ENCODE measurements at places on chromosomes 6 and 20.

DNA sequence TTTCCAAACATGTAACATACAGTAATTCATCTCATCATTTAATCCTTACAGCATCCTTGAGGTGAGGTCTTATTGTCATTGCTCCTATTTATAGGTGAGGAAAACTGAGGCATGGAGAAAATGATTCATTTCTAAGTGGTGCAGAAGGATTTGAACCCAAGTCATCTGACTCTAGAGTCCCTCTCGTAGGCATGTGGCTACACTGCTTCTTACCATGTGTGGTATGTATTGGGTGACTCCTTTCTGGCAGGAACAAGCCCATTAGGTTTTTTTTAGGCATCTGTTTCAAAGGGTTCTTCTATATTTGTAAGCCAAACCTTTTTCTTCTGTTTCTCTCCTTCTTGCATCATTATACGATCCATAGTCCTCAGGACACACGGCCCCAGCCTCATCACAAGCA lies 94.8 kb downstream of the PPP1R14C start:
- no peak for DNase-seq

- no peak for DNase-seq
Measured at GRCh38 chr6:111551521-111552231, 54.0 kb downstream of the TRAF3IP2 start.

GRCh38 chr20:53679597-53680309 lies 86.1 kb upstream of the ZNF217 start:
- DNase-seq = no peak

GRCh38 chr20:25148181-25148981 lies 47.1 kb upstream of the ENTPD6 start:
- peak; percentile 48 for DNase-seq

DNA sequence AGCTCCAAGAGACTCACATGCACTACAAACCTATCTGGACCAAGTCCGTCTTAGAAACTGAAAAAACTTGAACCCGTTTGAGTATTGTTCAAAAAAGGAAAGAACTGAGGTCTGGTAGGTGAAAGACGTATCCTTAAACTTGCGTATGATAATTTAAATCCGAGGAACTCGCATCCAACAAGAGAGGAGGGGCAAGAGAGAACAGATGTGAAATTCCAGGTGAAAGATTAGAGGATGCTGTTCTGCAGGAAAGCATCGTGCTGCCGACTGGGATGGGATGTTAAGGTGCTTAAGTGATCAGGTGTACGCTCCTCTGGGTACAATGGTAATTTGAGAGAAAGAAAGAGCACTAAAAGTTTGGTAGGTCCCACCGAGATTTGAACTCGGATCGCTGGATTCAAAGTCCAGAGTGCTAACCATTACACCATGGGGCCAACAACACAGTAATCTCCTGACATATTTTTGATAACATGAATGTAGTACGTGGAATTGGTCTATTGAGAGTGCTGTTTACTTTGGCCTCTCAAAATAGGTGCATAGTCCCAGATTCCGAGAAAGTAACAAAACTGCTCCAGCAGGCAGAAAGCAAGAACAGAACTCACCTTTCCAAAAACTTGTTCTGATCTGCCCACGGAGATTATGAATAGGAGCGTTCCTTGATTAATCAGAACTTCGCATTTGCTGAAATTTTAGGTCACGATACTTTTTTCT lies 53.5 kb upstream of the BTN3A2 start:
- no peak for DNase-seq

- DNase-seq = peak; percentile 28
Measured at GRCh38 chr20:46010491-46011391, 2.0 kb downstream of the MMP9 start.

- DNase-seq = no peak
Measured at GRCh38 chr6:64803470-64804166, 903.4 kb downstream of the EYS start.

GRCh38 chr6:75419980-75420379 lies 73.6 kb downstream of the FILIP1 start:
- no peak for DNase-seq

GRCh38 chr6:107571354-107571753 lies 81.4 kb downstream of the SOBP start:
- DNase-seq = no peak

DNA sequence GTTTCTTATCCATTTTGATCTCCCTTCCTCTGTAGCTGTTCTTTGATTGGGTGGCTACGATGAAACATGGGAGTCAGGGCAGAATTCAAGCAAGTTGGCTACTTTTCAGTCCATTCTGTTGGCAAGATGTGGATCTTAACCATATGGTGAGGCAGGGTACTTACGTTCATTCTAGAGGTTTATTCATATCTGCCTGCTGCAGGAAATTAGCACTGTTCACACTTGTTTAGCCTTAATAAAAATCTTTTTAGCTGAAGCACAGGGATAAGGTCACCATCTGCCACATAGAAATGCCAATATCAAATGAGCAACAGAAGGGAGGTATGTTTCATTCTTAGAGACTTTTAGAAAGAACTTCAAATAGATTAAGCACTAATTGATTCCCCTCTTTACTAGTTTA lies 83.9 kb downstream of the GRIK2 start:
- DNase-seq = no peak
